ENCODE measurements at places on chromosomes 12 and 14. TPM values are rescaled to one million over a fixed set of nuclear protein-coding genes. Genes with fewer than 3 reads are reported as not detected.

ACSM4 gene
- not detected for total RNA-seq

TSHR gene
- total RNA-seq, result 0.30 TPM

DNA sequence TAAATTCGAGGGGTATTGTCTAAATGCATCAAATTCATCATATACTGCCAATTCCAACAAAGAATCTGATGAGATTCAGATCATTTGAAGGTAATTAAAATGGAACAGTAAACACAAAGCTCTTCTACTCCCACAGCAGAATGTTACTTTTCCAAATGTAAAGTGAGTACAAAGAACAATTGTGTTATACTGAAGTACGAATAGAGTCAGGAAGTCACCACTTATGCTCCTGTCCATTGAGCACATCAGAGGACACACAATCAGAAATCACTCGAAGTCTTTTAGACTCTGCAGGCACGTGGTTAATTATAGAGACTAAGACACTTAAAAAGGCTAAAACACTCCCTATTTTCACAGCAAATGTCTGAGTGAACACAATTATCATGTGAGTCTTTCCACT lies 388.5 kb upstream of the MIS18BP1 start:
- H3K36me3 ChIP-seq, result no peaks in the 10 kb centered on the region
- H3K4me3 ChIP-seq, result no peak overlapping the region
- H3K4me1 ChIP-seq, result 0 out of 2 replicates have a peak, but pooled peaks cover 3% of the 10 kb centered on the region
- H3K27ac ChIP-seq, result no peak overlapping the region
- no peak for DNase-seq

GRCh38 chr12:93460902-93461301 lies 6.4 kb upstream of the MRPL42 start:
- DNase-seq, result no peak
- H3K36me3 ChIP-seq, result no peaks in the 10 kb centered on the region
- no peak overlapping the region for H3K4me3 ChIP-seq
- no peaks in the 10 kb centered on the region for H3K27me3 ChIP-seq

DNA sequence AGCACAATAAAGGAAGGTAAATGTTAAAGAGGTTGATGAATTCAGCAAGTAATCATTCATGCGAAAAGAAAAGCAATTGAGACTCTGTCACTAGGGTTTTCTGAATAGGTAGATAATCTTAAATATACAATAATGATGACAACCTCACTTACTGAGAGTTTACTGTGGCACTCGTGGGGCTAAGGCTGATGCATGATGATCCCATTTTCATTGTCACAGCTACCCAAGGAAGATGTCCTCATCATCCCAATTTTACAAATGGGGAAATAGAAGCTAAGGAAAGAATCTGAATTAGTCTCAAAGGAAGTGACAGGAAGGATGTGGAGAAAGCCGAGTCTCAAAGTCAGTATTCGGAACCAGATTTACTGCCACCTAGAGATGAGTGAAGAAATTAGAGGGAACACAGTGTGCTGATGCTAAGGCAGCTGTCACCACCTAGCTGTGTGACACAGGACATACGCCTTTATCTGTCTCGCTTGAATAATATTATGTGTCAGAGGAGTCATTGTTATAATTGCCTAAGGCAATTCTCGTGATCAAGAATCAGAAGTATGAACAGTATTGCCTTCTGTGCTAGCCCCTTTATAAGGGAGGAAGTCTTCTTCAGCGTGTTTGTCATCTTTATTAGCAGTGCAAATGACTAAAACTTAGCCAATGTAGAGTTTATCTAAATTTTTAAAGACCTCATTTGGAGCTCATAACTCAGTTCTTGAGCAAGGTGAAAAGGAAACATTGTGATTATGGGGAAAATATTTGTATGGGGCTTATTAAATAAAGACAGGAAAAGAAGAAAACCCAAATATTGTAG lies 63.2 kb downstream of the ERGIC2 start:
- no peak overlapping the region for H3K27ac ChIP-seq
- H3K4me1 ChIP-seq, result peaks cover 7% of the 10 kb centered on the region

- H3K4me1 ChIP-seq, result no peaks in the 10 kb centered on the region
- H3K27ac ChIP-seq, result no peak overlapping the region
- no peaks in the 10 kb centered on the region for H3K36me3 ChIP-seq
- H3K4me3 ChIP-seq, result no peak overlapping the region
- no peaks in the 10 kb centered on the region for H3K27me3 ChIP-seq
Measured at GRCh38 chr12:85866986-85867776, 6.9 kb upstream of the NTS start.

DNA sequence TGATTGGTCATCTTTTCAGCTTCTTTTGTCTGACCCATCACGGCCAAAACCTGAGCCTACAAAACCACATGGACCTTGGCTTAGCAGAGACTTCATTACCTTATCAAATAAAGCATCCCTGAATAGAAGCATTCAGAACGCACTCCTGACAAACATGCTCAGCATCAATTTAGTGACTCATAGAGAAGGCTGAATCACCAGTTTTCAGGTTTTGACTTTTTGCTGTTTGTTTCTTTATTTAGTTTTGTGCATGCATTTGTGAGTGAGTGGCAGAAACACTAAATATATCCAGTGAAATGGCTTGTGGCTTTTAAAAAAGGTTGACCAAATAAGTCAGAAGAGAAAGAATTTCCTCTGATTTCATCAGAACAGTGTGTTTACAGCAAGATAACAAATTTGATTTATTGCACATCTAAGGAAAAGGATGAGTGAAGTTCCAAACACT lies 19.0 kb upstream of the OVCH1 start:
- no peak overlapping the region for H3K27ac ChIP-seq
- H3K27me3 ChIP-seq, result no peaks in the 10 kb centered on the region
- peaks cover 4% of the 10 kb centered on the region for H3K4me1 ChIP-seq

DNA sequence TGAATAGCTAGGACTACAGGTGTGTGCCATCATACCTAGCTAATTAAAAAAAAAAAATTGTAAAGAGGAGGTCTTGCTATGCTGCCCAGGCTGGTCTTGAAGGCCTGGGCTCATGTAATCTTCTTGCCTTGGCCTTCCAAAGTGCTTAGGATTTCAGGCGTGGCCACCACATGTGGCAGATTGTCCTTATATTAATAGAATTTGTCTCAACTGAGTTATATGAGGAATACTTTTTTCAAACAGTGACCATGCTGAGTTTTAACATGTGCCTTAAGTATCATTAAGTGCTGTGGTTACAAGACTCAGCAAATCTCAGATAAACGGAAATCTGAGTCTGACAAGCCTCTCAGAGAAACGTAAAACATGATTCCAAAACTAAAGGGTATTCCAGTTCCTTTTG lies 83.2 kb upstream of the FERMT2 start:
- no peak overlapping the region for H3K27ac ChIP-seq
- H3K27me3 ChIP-seq, result no peaks in the 10 kb centered on the region
- no peak overlapping the region for H3K4me3 ChIP-seq

GRCh38 chr14:30988509-30988908 lies 36.9 kb upstream of the AP4S1 start:
- H3K4me3 ChIP-seq, result no peak overlapping the region
- H3K4me1 ChIP-seq, result no peaks in the 10 kb centered on the region
- no peak for DNase-seq

- H3K4me1 ChIP-seq, result peaks cover 6% of the 10 kb centered on the region
- H3K27me3 ChIP-seq, result no peaks in the 10 kb centered on the region
- H3K4me3 ChIP-seq, result no peak overlapping the region
Measured at GRCh38 chr14:85146779-85147178, 383.2 kb upstream of the FLRT2 start.
